ENCODE measurements at places on chromosomes 4 and X. TPM values are rescaled to one million over a fixed set of nuclear protein-coding genes. Genes with fewer than 3 reads are reported as not detected.

Gene VCX
- not detected for total RNA-seq

- H3K27me3 ChIP-seq = no peaks in the 10 kb centered on the region
- no peaks in the 10 kb centered on the region for H3K36me3 ChIP-seq
- no peak overlapping the region for H3K4me3 ChIP-seq
- H3K27ac ChIP-seq = no peak overlapping the region
Measured at GRCh38 chrX:140775211-140775610, 65.7 kb downstream of the LINC00632 start.

GRCh38 chr4:124505211-124505610, 207.3 kb downstream of the ANKRD50 start:
- no peaks in the 10 kb centered on the region for H3K4me1 ChIP-seq
- H3K27ac ChIP-seq = no peak overlapping the region
- H3K27me3 ChIP-seq = no peaks in the 10 kb centered on the region
- H3K4me3 ChIP-seq = no peak overlapping the region

Gene TMEM164
- 20.0 TPM for total RNA-seq

GRCh38 chrX:102546828-102547493, 30.4 kb upstream of the TMSB15A start:
- H3K27me3 ChIP-seq = peaks cover 4% of the 10 kb centered on the region
- H3K27ac ChIP-seq = peak overlapping the region; percentile 52
- no peaks in the 10 kb centered on the region for H3K4me1 ChIP-seq
- no peak for DNase-seq
